ENCODE measurements at places on chromosomes 4 and X.
A peak's percentile ranks its signal among the peaks of the same experiment; 100 is the strongest.

GRCh38 chrX:964831-965416 lies 247.5 kb downstream of the CRLF2 start:
- DNase-seq, result no peak

- DNase-seq, result no peak
These were observed 148.9 kb upstream of the RBPJ start for GRCh38 chr4:26171941-26172340.

DNA sequence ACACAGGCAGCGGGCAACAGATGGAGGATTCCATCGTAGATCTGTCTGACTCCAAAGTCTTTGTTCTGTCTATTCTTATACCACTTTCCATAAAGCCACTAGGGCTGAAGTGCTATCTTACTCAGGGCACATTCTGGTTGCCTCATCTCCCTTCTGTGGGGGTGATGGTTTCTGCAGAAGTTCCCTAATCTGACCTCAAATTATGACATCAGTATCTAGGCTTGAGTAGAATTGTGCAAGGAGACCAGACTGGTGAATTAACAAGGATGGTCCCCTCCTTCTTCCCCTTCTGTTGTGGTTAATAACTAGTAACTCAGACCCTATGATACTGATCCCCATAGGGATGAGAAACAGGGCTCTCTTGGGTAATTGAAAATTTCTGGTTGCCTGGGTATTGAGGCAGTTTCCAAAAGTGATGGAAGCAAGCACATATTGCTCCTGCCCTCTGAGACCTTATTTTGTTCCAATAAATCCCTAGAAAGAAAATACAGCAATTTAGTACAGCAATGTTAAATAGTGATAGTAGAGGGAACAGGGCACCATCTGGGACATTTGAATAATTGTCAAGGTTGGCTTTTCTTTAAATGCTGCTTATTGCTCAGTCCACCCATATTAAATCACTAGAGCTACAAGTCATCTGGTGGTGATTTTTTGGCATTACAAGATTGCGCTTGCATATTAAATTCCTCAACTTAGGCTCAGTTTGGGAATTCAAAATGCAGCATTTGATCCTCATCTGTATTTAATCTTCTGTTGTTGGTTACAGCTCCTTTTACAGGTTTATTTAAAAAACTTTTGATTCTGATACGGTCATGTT lies 57.3 kb upstream of the AP1S2 start:
- no peak for DNase-seq

- DNase-seq, result no peak
These were observed 24.6 kb downstream of the SLC7A11 start for GRCh38 chr4:138217567-138217966.

DNA sequence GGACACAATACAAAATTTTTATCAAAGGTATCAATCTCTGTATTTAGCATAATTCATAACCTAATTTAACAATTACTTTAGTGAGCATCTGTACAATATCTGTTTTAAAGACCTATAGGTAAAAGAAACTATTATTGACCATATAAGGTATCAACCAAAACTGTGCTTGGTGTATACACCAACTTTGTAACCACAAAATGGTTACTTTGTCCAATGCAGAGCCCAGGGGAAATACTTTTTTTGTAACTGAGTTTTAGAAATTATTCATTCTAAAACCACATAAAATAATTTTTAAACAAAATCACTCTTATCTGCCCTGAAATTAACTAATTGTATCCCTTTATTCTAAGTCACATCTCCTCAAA lies 5.0 kb downstream of the CXXC4 start:
- DNase-seq, result no peak

DNA sequence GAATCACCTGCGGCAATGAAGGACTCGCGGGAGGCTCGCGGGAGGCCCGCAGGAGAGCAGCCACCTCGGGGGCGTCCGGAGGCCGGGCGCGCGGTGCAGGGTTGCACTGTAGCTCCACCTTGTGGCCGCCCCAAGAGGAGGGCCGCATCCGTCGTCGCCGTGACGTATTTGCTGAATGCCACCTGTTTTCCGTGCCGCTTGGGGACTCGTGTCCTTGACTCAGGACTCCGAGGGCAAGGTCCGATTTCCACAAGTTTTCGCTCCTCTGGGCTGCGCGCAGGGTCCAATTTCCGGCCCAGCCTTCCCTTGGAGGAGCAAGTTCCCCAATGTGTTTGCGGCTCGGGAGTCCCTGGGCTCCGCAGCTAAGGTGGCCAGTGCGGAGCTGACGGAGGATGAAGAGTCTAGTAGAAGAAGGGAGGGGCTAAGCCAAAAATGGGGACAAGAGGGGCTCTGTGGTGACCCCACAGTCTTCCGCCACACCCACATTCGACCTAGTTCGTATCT lies 10.7 kb upstream of the DLG3 start:
- DNase-seq, result peak; percentile 57

GRCh38 chr4:182629096-182629495 lies 288.1 kb downstream of the DCTD start:
- no peak for DNase-seq

DNA sequence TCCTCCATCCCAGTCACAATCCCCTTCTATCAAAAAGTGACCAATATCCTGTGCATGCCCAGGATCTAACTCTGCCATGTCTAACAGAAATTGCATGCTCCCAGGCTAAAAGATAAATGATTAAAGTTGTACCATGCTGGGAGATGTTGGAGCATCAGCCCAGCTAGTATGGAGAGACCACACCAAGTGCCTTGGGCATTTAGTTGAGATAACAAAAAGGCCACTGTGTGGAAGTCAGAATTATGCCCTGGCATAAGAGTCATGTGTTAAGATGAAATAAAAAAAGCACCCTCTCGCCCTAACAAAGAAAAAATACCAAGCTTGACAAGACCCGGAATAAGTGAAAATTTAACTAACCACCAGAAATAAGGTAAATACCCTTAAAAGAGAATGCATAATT lies 155.9 kb upstream of the CENPE start:
- no peak for DNase-seq

DNA sequence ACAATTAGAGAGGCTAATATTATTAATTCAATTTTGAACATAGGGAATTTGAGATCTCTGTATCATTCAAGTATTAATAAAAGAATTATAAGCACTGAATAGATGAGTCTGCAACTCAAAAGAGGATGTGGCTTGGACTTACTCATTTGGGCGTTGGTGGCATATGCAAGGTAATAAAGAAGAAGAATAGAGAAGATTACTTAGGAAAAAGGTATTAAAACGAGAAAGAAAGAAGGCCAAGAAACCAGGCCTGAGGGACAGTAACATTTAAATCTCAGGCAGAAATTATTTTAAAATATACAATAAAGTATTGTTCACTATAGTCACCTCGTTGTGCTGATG lies 383.0 kb upstream of the INTU start:
- DNase-seq, result no peak

DNA sequence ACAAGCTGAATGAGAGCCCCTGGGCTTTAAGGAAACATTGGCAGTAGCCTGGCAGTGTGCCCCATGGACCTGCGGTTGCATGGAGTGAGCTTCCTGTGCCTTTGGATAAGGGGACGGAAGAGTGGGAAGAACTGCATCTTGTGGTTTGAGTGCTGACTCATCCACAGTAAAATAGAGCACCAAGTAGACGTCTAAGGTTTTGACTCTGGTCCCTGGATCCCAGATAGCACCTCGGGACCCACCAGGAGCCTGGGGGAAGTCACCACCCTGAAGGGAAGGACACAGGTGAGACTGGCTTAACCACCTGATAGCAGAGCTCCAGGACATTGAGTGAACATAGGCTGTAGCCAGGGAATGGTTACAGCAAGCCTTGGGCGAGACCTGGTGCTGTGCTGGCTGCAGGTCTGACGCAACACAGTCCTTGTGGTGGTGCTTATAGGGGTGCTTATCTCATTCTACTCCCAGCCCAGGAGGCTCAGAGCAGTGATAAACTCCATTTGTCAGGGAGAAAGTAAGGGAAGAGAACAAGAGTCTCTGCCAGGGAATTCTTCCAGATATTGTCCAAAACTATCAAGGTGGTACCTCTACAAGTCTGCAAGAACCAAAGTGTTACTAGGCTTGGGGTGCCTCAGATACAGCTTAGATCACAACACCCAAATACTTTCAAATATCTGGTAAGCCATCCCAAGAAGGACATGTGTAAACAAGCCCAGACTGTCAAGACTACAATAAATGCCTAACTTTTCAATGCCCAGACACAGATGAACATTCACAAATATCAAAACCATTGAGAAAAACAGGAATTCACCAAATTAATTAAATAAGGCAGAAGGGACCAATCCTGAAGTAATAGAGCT lies 123.6 kb upstream of the TET2 start:
- DNase-seq, result no peak

- DNase-seq, result no peak
These were observed 95.0 kb downstream of the BANK1 start for GRCh38 chr4:101885574-101885973.

DNA sequence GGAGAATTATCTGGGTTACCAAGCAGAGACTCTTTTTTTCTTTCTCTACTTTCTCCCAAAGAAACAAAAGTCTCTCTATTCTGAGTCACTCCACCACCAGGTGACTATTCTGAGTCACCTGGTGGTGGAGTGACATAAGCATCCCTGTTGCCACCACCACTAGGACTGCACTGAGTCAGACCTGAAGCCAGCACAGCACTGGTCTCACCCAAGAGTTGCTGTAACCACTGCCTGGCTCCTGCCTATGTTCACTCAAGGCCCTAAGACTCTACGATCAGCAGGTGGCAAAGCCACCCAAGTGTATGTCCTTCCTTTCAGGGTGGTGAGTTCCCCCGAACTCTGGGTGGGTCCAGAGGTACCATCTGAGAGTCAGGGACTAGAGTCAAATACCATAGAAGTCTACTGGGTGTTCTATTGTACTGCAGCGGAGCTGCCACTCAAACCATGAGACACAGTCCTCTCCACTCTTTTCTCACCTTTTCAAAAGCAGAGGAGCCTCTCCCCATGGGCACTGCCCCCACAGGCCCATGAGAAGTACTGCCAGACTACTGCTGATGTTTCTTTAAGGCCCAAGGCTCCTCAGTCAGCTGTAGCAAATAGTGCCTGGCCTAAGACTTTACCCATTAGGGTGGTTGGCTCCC lies 209.6 kb upstream of the IRS4 start:
- DNase-seq, result no peak

DNA sequence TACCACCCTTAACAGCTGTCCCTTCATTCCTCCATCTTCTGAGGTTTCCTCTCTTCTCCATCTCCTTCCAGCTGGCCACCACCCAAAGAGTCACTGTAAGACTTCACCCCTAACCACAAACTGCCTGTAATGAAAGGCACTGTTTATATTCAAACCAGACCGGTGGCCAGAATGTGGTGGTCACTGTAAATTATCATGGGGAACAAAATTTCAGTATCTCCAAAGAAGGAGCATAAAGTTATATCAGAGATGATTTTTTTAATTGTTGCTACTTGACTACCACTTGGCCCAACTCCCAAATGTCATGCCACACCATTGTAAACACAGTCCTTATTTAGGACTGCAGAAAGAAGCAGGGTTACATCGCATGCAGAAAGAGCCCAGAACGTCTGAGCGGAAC lies 44.8 kb downstream of the SMARCA1 start:
- DNase-seq, result no peak

DNA sequence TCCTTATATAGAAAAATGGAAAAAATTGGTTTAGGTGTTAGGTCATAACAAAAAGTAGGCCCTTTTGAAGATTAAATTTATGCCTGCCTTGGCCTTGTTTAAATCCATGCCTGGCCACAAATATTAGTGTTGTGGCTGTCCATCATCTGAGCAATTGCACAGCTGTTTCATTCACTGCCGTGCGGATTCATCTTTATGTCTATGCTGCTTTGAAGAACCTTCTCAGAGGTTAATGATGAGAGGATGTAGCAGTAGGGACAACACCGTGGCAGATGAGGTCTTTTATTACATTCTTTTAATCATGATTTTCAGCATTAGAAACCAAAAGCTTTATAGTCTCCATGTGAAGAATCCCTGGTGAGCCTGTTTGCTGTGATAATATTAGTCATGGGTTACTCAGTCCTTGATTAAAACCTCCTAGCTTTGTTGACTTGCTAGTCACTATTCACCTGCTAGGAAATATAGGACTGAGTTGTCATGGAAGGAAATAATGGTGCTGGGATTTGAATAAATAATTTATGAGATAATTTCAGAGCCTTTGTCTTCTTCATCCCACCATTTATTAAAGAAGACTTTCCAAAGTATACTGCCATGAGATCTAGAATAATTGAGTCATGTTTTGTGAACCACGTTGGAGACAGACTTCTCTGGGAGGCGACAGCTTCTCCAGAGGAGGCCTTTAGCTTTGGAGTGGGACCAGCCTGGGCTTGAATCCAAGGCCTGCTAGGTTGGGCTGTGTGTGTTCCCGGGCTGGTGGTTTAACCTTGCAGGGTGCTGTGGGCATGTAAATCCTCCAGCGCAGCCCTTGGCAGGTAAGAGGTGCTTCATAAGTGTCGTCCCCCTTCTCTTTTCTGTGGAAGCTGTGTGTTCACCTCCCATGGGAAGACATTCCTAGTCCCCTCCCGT lies 53.5 kb downstream of the PTTG2 start:
- no peak for DNase-seq

- peak; percentile 4 for DNase-seq
These were observed 674 bp downstream of the GNPDA2 start for GRCh38 chr4:44725726-44726037.

GRCh38 chrX:134396174-134396573 lies 63.8 kb upstream of the HPRT1 start:
- no peak for DNase-seq

DNA sequence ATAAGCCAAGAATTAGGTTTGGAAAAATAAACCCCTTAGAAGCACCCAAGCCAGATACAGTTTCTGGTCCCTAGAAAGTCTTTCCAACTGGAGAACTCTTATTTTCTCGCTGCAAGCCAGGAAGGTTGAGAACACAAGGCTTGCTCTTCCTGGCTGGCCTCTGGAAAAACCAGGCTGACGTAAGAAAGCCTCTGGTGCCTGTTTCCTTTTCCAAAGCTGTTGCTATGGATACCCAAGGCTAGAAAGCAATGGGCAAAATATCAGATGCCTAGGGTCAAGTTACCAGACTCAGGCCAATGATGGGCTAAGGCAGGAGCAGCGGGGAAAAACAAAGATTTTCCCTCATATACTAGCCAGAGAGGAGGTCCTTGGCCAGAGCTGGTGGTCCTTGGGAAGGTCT lies 281.6 kb downstream of the KLHL13 start:
- DNase-seq, result no peak

DNA sequence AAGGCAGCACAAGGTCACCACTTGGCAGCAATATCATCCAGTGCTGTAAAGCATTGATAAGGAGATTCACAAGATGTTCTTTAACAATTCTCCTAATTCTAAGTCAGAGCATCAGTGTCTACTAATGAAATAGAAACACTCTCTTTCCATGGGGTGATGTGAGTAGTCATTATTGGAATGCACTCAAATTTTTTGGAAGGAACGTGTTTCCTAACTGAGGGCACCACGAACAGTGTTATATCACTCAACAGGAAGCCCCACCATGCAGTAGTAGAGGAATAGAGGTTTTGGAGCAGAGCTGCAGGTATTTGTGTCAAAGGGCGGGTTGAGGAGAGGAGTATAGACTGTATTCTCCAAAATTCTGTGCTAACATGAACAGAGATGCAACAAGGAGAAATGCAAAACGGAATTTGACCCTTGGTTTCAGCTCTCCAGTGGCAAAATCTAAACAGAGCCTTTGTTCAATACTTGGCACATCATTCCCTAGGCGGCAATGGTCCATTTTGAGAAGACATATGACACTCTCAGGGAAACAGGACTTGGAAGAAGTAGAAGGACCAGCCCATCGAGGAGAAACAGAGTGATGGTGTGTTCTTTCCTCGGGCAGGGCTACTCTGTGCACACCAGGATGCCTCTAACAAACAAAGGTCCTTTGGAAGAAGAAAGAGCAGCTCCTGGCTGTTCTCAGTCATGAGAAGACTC lies 98.9 kb downstream of the CPEB2 start:
- DNase-seq, result no peak
